MV-4-11 (cell line): ENCODE measurements at places on chromosomes 13 and 19.
A peak's percentile ranks its signal among the peaks of the same experiment; 100 is the strongest.

DNA sequence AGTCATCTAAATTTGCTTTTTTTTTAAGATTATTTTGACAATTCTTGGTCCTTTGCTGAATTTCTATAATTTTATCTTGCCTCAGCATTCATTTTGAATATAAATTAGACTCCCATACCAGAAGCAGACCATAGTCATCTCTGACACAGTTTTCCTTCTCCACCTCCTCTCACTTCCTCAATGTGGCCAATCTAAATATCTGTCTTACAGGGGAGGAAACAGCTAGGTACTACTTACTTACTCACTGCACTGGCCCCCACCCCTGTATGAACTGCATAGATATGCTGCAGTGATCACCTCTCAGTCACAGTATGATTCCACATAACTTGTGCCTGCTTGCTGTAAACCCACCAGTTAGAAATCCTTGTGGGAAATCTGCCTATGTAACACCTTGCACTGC is 665.6 kb downstream of the FGF9 start:
- DNase-seq = peak; percentile 68

DNA sequence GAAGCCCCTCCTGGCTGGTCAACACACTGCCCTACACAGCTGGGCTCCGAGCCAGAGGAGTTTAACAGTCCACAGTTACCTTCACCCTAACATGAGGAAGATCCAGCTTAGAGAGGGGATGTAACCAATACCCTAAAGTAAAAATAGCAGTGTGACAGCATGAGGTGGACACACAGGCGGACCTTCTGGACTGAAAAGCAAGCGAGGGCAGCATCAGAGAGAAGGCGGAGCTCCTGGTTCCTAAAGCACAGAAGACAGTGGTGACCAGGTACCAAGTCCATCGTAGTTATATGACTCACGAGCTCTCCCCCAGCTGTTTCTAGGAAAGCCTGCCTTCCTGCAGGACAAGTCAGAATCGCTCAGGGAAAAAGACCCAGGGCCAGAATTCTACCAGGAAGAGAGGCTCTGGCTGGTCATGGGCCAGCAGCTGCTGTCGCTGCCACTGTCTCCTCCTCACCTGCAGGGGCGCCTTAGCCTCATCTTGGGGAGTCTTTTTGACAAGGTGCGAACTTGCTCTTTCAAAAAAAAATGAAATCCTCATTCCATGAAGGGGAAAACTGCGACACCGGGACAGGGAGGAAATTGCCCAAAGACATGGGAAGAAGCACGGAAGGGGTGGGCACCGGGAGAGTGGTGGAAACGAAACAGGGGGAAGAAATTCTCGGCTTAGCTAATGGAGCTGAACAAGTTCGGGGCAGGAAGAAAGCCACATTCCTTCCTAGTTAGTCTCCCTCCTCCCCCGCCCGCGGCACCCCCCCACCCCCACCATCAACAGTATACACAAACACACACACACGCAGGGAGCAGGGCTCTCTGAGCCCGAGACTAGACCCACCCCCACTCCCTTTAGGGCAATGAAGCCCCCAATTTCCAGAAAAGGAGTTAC is 1.7 kb downstream of the ELL start:
- peak; percentile 62 for DNase-seq

DNA sequence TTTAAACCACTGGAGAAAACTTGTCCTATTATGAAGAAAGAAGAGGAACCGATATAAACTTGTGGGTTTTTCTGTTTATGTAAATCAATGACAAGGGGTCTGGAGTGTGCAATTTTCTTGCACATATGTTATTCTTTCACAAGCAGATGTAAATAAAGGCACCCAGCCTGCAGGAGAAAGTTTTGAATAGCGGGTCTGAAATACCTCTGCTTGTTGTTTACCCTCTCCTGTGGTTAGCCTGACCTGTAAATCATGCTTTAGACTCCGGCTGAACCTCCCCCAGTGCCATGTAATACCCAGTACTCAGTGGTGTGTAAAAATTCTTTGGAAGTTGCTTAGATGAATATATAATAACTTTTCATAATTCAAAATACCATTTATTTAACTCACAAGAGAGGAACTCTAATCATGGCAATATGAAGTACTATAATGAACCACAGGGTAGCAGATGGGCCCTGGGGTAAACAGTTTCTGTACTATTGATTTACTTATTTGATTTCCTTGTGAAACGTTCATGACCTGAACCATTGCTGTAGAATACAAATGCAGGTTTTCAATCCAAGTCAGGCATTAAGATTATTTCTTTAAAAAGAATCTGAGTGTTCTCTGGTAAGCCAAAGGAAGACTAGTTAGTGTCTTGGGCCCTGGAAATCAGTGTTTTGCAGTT is 245.1 kb downstream of the LMO7 start:
- DNase-seq = peak; percentile 14

GRCh38 chr19:17041976-17042375 is 15.4 kb upstream of the CPAMD8 start:
- DNase-seq = no peak

- no peak for DNase-seq
Observed at GRCh38 chr19:50844296-50844935, 10.3 kb upstream of the KLK3 start.

GRCh38 chr13:30133554-30133912 is 173.8 kb downstream of the KATNAL1 start:
- DNase-seq = no peak

DNA sequence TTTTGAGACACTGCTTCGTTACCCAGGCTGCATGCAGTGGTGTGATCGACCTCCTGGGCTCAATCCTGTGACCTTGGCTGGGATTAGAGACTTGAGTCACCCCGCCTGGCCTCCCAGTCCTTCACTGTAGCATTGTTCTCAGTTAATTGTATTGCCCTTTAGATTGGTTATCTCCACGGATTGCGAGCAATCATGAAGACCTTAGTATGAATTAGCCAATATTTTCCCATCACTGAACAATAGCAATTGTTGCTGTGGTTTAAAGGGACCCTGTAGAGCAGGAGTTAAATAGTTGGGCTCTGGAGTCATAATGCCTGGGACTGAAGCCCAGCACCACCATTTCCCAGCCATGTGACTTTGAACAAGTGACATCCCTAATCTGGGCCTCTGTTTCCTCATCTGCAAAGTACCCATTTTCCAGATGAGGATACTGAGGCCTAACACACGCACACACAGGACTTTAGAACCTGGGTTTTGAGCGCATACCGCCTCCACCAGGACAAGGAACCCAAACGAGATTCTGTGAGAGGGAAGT is 8.4 kb downstream of the PPP1R14A start:
- no peak for DNase-seq

- no peak for DNase-seq
Observed at GRCh38 chr13:95756072-95756471, 79.1 kb downstream of the DNAJC3 start.

GRCh38 chr19:7978179-7978825 is 27.1 kb downstream of the ELAVL1 start:
- DNase-seq = no peak

DNA sequence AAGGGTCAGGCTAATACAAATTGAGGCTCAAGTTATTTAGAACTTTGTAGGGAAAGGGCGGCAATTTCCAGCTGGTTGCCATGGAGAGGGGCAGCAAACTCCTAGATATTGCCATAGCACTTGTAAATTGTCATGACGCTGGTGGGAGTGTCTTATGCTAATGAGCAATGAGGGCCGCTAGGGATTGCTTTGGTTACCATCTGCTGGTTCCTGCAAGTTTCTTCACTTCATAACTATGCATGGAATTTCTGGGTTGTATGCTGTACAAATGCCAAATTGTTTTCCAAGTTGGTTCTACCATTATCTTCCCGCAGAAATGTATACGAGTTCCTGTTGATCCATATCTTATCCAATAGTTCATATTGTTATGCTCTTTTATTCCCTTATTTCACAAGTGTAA is 1339.4 kb downstream of the EFNB2 start:
- no peak for DNase-seq

GRCh38 chr19:56476093-56476492 is 1.1 kb downstream of the ZNF667 start:
- DNase-seq = no peak

DNA sequence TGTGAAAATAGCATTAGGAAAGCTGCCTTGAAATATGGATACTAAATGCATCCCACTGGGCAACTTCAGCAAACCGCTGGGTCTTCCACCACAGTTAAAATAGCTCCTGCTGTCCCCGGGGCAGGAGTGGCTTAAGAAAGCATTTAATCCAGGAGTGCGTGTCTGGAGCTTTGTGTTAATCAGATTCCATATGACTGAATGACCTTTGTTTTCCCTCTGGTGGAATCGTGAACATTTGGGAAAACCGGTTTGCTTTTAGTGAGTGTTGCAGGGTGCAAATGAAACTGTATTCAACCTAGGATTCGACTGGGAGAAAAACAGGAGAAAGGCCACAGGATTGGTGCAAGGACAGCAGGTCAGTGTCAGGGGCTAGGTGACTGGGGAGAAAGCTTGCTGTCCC is 237.6 kb upstream of the MAB21L1 start:
- DNase-seq = no peak

GRCh38 chr13:93259527-93260080 is 33.0 kb downstream of the GPC6 start:
- no peak for DNase-seq

GRCh38 chr13:80341756-80342370 is 937 bp upstream of the SPRY2 start:
- DNase-seq = no peak

- no peak for DNase-seq
Observed at GRCh38 chr13:22061371-22061805, 390.5 kb downstream of the FGF9 start.

GRCh38 chr19:49389406-49389805 is 1.4 kb downstream of the KASH5 start:
- no peak for DNase-seq

- DNase-seq = peak; percentile 57
Observed at GRCh38 chr19:1026783-1027649, 608 bp downstream of the CNN2 start.

- DNase-seq = no peak
Observed at GRCh38 chr19:35555301-35556005, 8.0 kb downstream of the ATP4A start.

DNA sequence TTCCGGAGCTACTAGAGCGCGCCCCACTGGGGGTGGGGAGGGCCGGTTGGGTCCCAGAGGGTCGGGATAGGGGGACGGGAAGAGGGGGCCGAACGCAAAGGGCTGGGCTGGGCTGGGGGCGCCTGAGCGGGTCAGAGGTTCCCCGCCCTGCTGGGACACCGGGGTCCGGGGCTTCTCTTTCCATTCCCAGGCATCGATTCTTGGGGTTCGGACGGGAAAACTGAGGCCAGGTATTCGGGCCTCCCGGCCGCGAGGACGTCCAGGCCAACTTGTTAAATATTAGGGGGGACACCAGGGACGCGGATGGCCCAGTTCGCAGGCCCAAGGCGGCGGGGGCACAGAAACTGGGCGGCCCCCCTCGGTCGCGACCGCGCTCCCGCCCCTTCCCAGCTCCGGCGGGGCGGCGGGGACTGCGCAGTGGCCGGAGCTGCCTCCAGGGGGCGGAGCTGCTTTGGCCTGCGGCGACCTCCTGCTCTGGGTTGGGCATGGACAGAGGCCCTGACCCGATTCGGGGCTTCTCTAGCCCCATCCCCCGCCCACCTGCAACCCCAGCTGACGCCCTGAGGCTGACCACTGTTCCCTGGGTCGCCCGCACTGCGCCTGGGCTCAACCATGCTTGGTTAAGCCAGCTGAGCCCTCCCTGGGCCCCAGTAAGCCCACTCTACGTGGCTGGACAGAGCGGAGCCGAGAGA is 1.2 kb upstream of the KLF16 start:
- peak; percentile 72 for DNase-seq
